ENCODE measurements at places on chromosomes 2 and 18. TPM values are rescaled to one million over a fixed set of nuclear protein-coding genes. Genes with fewer than 3 reads are reported as not detected.

The CAPN14 gene
- 0.62 TPM for total RNA-seq

The ABCA12 gene
- not detected for total RNA-seq

The NEURL3 gene
- not detected for total RNA-seq

The LRRTM4 gene
- total RNA-seq = not detected

DNA sequence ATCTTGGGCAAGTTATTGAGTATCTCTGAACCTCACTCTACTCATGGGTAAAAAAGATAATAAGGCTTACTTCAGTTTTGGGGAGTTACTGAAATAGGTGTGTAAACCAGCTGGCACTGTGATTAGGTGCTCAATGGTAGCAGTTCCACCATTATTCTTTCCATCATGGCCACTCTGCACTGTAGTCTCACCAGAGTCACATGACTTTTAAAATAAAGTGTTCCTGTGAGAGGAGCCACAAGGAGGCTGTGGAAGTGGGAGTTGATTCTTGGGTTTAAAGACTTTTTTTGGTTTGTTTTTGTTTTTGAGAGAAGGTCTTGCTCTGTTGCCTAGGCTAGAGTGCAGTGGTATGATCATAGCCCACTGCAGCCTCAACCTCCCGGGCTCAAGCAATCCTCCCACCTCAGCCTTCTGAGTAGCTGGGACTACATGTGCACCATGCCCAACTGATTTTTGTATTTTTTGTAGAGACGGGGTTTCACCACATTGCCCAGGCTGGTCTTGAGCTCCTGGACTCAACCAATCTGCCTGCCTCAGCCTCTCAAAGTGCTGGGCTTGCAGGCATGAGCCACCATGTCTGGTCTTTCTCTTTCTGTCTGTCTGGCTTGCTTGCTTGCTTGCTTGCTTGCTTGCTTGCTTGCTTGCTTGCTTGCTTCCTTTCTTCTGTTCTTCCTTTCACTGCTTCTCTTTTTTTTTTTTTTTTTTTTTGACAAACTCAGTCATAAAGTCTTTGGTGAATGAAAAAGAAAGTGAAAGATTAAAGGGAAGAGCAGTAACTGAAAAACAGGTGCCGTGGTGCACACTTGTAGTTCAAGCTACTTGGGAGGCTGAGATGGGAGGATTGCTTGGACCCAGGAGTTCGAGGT is 21.2 kb upstream of the ACVR1 start:
- peak; percentile 55 for DNase-seq

DNA sequence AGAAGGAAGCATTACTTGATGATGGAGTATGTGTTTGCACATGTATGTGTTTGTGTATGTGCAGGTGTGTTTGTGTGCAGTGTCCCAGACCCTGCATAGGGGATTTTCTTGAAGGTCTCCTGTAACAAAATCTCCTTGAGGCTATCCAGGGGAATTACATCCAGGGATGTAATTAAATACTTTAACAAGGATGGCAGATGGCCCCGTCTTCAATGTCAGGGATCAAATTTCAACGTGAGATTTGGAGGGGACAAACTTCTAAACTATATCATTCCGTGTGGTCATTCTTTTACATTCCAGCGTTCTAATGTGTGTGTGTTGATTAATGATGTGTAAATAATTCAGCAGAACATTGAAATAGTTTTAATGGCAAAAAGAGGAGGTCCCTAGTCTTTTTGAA is 3.3 kb downstream of the UGT1A9 start:
- no peak for DNase-seq

DNA sequence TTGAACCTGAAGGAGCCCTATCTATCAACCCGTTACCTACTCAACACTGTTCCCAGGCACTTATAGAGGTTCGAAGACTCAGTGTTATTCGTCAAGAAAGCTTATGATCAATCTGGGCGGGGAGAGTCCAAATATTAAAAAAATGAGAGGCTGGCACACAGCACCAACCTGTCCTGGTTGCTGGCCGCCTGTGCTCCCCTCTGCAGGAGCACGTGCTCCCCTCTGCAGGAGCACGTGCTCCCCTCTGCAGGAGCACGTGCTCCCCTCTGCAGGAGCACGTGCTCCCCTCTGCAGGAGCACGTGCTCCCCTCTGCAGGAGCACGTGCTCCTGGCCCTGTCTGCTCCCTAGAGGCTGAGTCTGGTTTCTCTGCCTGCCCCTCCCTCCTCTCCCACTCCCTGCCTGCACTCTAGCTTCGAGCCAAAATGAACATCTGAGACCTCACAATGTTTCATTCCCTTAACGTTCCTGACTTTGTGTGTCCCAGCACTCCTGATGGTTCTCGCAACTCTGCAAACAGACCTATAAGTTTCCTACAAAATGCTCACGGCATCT is 614.0 kb upstream of the ID2 start:
- no peak for DNase-seq

DNA sequence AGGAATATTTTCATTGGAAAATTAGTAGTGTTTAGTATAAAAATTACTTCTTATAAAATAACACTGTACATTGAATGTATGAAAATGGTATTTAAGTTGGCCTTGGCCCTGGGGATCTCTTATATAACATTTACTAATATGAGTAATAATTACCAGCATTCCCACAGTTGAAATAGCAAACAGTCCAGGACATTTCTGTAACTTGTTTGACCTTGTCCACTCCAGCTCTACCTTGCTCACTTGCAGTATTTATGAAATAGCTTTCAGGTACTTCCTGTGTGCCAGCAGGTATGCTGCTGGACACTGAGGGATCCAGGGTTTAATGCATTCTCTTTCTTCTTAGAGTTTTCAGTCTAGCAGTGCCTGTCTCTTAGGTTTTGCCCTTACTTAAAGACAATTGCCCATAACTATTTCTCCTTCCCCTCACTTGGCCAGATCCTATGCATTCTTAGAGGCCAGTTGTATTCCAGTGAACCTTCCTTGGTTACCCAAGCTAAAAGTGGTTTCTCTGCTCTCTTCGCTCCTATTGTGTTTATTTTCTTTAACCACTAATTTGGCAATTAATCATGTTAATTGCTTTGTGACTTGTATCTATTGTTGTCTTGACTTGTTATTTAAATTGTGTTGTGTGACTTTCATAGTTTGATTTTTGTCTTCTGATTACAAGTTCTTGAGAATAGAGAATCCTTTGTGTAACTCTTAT is 25.9 kb downstream of the BABAM2 start:
- DNase-seq = no peak

DNA sequence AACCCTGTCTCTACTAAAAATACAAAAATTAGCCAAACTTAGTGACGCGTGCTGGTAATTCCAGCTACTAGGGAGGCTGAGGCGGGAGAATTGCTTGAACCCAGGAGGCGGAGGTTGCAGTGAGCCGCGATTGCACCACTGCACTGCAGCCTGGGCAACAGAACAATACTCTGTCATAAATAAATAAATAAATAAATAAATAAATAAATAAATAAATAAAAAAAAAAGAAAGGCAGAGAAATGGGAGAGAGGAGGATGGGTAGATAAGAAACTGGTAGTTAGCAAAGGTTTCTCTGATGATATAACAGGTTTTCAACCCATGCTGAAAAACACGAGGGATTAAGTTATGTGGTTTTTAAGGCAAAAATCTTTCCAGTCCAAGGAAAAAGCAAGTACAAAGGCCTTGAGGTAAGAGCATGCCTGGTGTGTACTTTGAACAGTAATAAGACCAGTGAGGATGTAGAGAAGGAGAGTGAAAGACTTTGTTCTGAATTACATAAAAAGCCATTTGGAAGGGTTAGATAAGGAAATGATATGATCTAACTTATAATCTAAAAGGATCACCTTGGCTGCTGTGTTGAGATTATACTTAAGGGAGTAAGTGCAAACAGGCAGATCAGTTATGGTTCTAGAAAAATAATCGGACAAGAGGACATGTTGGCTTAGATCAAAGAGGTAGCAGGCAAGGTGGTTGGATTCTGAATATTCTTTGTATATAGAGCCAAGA is 159.3 kb downstream of the PTH2R start:
- no peak for DNase-seq

DNA sequence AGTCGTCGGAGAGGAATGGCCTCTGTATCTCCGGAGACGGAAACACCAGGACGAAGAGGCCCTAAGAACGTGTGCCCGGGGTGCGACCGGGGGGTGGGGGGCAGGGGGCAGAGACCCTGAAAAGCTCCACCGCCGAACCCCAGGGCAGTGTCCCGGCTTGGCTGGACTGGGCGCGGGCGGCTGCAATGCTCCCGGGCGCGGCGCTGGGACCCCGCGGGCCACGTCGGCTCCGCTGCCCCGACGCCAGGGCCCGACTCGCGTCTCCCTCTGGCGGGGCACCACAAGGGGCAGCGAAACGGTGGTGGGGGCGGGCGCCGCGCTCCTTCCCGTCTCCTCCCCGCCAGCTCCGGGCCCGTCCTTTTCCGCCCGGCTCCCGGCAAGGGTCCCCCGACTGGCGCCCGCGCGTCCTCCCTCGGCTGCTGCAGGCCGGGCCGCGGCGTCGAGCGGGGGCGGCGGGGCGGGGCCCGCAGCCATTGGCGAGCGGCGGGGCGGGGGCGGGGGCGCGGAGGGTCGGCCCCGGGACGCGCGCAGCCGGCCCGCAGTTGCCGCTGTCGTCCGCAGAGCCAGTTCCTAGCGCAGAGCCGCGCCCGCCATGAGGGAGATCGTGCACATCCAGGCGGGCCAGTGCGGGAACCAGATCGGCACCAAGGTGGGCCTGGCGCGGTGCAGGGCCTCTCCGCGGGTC is at the start of gene TUBB6:
Gene TUBB6 (plus strand): TSS at position 541 of the 685 bp plus-strand sequence. CDS start 52 bp downstream, at position 593.
- DNase-seq = no peak

DNA sequence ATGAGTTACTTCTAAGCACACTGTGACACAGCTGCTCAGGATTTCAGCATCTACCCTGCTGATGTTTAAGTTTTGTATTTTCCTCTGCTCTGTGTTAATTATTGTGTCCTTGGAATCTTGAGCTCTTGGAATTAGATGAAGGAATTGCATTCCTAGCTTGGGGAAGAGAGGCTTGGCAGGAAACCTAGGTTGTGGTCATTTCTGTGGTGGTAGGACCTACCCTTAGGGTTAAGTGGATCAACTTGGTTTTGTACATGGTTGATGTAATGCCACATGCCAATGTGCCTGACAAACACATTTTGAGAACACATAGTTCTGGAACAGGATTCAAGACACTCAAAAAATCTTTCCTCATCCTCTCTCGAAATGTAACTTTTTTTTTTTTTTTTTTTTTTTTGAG is 264.5 kb upstream of the MEX3C start:
- no peak for DNase-seq

DNA sequence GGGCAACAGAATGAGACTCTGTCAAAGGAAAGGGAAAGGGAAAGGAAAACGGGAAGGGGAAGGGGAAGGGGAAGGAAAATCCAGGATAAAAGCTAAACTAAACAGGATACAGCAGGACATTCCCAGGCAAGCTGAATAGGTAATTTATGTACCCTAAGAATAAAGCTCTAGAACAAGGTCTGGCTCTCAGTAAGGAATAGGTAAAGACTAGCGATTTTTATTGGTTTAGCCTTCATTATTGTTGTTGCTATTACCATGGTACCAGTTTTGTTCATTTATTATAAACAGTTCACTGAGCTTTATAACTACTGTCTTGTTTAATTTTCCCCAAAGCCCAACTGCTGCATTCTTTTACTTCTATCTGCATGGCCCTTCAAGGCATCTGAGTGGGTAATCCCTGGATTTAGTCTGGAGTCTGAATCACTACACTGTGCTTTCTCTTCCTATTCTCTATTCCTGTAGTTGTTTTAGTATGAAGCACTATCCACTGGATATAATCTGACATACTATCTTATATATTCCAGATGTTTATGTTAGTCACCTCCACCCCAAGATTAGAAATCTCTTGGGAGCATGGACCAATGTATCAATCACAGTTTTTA is 127.1 kb upstream of the TANK start:
- DNase-seq = no peak

DNA sequence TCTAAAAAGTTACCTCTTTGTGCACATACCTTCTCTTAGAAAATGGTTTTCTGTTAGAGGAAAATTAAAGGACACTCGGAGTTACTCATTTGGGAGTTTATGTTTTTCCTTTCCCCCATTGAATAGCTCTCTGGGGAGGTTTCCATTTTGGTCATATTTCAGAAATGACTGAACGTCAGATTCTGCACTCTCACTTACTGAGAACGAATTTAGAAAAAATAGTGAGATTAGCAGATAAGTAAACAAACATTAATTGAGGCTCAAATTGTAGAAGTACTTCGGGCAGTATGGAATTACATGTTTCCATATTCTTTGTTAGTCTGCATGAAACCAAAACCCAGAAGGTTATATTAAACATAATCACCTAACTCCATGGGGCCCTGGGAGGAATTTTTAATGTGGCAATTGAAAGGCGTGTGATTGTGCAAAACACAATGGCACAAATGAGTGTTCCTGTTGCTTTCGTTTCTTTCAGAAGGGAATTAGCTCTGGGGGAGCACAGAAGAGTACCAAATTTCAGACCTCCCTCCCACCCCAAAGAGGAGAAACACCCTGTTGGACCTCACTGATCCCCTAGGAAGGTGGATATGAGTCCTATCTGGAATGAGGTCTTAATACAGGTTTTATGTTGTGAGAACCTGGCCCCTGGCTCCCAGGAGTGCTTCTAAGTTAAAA is 212.3 kb downstream of the BCL2 start:
- no peak for DNase-seq

DNA sequence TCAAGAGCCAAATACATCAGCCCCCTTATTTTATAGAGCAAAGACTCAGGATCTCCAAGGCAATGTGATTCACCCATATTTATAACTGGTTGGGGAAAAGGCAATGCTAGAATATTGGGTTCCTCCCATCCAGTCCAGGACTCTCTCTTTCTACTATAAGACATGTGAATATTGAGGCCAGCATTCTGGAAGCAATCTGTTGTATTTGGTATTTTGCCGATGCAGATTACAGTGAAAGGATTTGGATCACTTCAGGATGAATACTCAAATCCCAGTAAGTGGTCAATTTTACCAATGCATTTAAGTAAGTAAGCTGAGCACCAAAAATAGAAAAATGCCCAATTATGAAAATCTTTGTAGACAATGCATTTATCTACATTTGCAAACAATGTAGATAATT is 1834.7 kb upstream of the PIK3C3 start:
- DNase-seq = no peak

DNA sequence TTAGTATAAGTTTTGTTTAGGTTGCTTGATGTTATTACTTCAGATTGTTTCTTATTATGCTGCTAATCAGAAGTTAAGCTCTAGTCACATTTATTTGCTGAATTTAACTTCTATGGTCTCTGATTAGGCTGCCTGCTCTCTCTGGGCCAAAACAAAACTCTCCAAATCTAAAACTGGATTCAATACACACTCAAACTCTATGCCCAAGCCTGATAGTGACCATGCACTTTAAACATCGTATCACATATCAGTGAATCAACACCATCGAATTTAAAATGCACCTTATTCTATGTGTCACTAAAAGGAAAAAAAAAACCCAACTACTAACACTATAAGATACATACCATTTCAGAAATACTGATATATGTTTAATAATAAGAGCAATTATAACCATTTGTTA is 76.9 kb upstream of the FRZB start:
- no peak for DNase-seq

All from naive thymus-derived CD4-positive, alpha-beta T cell (primary cell).